Glomerular endothelial cell (primary cell): ENCODE measurements at places on chromosomes 2 and 18. TPM values are rescaled to one million over a fixed set of nuclear protein-coding genes. Genes with fewer than 3 reads are reported as not detected.

GRCh38 chr2:151230627-151231140, 31.0 kb downstream of the RBM43 start:
- no peak for DNase-seq

DTNB gene
- total RNA-seq: 1.7 and 4.8 TPM in 2 replicates

SLC4A5 gene
- total RNA-seq: 0.10 and 0.18 TPM in 2 replicates

- peak; percentile 80 for DNase-seq
Measured at GRCh38 chr2:99880148-99880963, 262.0 kb downstream of the AFF3 start.

DNA sequence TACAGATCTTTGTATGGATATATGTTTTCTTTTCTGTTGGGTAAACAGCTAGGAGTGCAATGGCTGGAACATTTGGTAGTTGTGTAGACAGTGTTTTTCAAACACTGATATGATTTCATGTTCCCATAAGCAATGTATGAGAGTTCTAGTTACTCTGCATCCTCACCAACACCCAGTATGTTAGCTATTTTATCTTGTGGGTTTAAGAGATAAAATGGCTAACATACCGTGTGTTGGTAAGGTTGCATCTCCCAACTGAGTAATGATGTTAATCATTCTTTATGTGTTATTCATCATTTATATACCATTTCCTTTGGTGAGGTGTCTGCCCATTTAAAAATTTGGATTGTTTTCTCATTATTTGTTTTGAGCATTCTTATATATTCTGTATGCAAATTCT, 65.7 kb downstream of the LYPD6B start:
- DNase-seq: no peak

- no peak for DNase-seq
Measured at GRCh38 chr2:89767572-89768435, 1076.3 kb downstream of the RPIA start.

PTPN2 gene
- 20.6 and 21.8 TPM in 2 replicates for total RNA-seq

DNA sequence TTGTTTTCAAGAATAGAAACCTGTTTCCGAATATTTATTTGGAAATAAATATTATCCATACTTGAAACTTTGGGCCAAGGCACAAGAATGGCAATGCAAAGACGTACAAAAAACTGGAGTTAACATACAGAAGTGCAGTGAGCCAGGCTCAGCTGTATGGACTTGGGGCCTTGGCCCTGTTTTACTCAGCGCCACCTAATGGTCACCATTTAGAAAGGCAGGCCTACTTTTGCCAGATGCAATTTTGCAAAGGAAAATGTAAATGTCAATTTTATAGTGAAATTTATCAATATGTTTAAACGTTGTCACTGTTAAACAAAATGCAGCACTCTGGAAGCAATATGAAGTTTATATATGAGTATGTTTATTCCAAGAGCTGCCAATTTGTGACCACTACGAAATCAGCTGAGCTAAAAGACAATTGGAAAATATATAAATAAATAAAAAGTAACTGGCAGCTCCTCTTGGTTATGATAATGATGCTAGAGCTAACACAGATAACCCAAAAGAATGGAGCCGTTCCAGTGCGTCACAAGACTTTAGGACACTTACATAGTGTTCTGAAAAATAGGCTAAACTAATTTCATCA, 155.0 kb downstream of the ARHGAP15 start:
- DNase-seq: no peak

TSPYL6 gene
- total RNA-seq: 0.06 TPM in 1 of 2 replicates, not detected in the other

AQP12A gene
- not detected in 2 replicates for total RNA-seq

- no peak for DNase-seq
Measured at GRCh38 chr2:60867007-60867406, 14.4 kb upstream of the REL start.

GRCh38 chr2:8158711-8159110, 523.1 kb upstream of the ID2 start:
- no peak for DNase-seq

GRCh38 chr2:196379600-196379999, 208.2 kb upstream of the STK17B start:
- no peak for DNase-seq

KIAA2012 gene
- not detected in 2 replicates for total RNA-seq

DNA sequence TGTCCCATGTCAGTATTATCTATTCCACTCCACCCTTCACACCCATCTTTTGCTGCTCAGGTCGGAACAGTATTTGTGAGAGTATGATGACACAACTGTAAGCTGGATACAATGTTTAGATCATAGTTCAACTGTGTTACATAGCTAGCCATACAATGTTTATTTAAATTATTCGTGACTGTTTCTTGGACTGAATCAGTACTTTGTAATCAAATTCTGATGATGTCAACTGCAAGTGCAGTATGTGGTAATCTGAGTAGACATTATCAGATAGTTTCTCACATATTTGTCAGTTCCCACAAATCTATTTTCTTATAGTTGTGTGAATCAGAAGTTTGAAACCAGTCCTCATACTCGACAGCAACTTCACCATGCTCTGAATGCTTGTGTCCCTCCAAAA, 177.6 kb downstream of the ZNF407 start:
- DNase-seq: no peak

GRCh38 chr2:140023291-140023690, 1243.1 kb upstream of the NXPH2 start:
- no peak for DNase-seq

DNA sequence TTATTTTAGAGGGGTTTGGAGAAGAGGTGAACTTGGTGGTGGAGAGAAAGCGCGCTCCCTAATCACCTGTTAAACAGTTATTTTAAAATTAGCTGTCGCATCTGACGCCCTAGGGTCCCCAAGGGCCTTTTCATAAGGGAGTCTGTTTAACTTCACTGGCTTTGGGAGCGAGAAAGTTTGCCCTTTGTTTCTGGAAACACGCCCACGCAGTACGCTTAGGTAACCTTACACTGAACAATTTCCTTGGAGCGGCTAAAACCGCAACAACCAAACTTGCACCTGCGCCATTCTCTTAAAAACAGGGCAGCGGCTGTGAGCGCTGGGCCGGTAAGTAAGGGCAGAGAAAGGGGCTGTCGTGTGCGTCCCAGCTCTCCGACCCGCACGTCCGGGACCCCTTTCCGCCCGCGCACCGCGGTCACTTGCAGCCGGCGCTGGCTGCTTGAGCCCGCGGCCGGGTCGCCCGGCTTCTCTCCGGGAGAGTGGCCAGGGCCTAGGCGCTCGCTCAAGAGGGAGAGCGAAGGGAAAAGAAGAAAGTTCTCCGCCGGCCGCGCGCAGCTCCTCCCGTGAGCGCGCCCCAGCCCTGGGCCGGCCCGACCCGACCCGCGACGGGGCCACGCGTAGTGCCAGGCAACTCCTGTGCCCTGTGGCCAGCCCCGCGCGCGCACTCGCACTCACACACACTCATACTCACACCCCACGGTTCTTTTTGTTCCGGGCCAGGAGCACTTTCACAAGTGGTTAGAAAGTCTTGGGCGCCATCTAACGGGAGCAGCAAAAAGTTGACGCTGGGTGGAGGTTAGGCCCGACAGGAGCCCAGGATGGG, 19.2 kb downstream of the POU3F3 start:
- DNase-seq: no peak

CNDP1 gene
- total RNA-seq: not detected in 2 replicates

DNA sequence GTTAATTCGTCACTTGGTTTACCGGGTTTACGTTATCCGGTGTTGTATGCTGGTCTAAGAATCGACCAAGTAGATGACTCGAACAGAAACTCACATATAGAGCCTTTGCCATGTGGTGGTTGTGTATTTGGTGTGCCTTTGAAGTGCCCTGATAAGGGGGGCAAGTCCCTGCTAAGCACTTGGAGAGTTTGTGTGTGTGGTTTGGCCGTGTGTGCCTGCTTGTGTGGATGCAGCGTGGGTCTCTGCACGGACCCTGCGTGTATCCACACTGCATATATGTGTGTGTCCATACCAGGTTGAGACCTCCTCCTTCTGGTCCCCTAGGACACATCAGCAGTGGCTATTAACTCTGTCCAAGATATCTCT, 2.4 kb upstream of the CELF4 start:
- DNase-seq: no peak

IL1RL2 gene
- total RNA-seq: 0.47 TPM in 1 of 2 replicates, not detected in the other

- no peak for DNase-seq
Measured at GRCh38 chr2:60439219-60439974, 114.1 kb downstream of the BCL11A start.

- DNase-seq: no peak
Measured at GRCh38 chr2:119827866-119828507, 68.3 kb downstream of the PTPN4 start.

GRCh38 chr2:181991171-181991885, 5.7 kb downstream of the PPP1R1C start:
- DNase-seq: no peak

DNA sequence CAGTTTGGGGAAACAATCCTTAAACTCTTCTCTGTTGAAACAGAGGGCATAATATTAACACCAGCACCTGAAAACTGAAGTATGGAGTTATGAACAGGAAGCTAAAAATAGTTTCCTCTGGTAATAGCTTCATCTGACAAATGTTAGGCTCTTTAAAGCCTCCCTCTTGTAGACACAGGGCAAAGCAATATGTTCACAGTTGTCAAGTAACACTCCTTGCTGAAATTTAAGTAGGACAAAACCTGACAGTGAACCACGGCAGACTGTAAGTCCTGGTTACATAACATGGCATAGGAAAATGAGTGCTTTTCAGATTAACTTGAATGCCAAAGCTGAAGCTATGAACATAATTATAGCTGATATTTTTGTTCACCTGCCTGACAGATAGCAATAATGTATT, 172.9 kb downstream of the CMPK2 start:
- DNase-seq: no peak

HTR2B gene
- 0.19 and 1.2 TPM in 2 replicates for total RNA-seq

ANKRD62 gene
- total RNA-seq: not detected in 2 replicates

- DNase-seq: no peak
Measured at GRCh38 chr2:96498021-96498431, 7.1 kb downstream of the NEURL3 start.

DNA sequence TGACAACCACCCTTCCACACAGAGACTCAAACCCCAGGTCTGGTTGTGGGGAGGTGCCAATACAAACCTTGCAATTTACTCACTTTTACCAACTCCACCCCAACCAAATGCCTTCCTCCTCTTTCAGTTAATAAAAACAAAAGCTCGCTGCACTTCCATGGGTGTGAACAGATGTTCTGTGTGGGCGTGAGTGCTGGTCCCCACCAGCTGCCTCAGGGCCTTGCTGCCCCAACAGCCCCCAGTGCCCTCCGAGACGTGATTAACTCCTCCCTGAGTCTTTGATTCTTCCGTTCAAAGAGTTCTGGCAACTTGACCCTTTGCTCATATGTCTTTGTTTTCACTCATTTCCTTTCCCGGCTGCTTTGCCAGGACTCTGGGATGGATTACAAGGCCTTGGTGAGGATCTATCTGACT, 258.9 kb upstream of the CXCR4 start:
- no peak for DNase-seq

ALKAL2 gene
- total RNA-seq: 0.93 TPM in 1 of 2 replicates, not detected in the other

- no peak for DNase-seq
Measured at GRCh38 chr2:188519136-188519535, 227.5 kb downstream of the GULP1 start.

NAT8 gene
- not detected in 2 replicates for total RNA-seq

GRCh38 chr2:46065152-46065551, 232.1 kb upstream of the EPAS1 start:
- DNase-seq: no peak

DNA sequence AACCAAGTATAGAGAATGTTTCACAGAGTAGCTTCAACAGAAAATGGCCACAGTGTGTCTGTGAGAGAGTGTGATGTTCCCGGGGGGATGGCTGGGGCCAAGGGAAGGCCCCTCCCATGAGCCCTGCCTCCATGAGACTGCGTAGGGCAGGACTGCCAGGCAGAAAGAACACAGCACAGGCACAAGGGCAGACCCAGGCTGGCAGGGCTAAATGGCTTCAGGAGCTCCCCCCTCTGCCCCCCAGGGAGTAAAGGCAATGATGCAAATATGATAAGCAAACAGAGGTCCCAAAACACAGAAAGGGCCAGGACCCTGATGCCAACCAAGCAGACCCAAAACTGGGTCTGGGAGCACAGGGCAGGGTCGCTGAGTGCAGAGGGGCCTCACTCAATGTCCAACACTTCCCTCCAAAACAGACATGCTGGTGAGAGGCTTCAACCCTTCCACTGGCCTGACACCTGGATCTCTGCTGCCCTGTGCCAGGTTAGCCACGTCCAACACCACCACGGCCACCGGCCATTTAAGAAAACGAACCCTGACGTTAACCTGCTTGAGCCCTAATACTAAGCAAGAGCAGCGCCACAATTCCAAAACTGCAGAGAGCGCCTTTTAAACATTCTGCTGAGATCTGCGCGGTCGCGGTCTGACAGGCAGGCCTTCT, 90.3 kb downstream of the HDAC4 start:
- no peak for DNase-seq

DNA sequence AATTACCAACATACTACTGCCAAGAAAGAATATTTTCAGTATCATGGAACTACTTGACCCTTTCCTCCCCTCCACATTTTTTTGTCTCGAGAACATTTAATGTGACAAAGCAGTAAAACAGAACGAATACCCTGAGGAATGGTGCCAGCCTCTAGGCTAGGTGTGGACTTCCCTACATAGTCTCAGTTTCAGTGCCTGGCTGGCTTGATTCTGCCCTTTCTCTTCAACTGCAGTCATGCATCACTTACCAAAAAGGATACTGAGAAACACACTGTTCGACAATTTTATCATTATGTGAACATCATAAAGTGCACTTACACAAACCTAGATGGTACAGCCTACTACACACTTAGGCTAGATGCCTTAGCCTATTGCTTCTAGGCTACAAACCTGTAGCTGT, 305.3 kb upstream of the HNRNPA3 start:
- DNase-seq: no peak

- peak; percentile 88 for DNase-seq
Measured at GRCh38 chr18:67359873-67360838, 156.4 kb downstream of the DSEL start.

- DNase-seq: no peak
Measured at GRCh38 chr2:192087398-192087958, 107.3 kb downstream of the TMEFF2 start.

ATP8B1 gene
- total RNA-seq: 56.7 and 68.8 TPM in 2 replicates

- no peak for DNase-seq
Measured at GRCh38 chr2:163132850-163133249, 294.3 kb upstream of the KCNH7 start.

DNA sequence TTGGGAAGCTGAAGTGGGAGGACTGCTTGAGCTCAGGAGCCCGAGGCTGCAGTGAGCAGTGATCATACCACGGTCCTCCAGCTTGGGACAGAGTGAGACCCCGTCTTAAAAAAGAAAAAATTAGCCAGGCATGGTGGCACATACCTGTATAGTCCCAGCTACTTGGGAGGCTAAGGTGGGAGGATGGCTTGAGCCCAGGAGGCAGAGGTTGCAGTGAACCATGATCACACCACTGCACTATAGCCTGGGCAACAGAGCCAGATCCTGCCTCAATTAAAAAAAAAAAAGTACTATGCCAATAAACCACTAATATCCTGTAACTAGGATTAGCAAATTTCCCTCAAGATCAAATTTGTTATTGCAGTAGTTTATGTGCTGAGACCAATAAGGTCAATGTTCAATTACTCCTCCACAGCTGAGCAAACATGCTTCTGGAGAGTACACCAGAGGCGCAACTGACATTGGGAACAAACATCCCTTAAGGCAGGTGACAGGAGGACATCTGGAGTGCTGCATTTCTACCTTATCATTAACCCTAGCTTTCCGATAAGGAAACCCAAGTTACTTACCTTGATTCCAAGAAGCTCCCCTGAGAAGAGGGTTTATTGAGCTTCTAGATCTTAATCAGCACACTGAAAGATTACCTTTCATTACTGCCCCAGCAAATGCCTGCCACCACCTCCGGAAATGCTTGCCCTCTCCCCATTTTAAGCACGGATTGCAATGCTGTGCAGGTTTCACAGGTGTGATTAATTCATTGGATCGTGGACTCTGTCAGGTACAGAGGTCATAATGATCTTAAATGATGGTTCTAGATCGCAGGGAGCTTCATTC, 26.2 kb downstream of the MGAT4A start:
- no peak for DNase-seq
